ENCODE measurements at places on chromosomes 6 and 20. TPM values are rescaled to one million over a fixed set of nuclear protein-coding genes. Genes with fewer than 3 reads are reported as not detected.

The GINM1 gene
- 111 TPM for total RNA-seq

The PTCRA gene
- not detected for total RNA-seq

The MAPK13 gene
- total RNA-seq = 26.5 TPM

The ANGPT4 gene
- total RNA-seq = under 0.01 TPM

The TRIM31 gene
- not detected for total RNA-seq

The TTK gene
- 6.2 TPM for total RNA-seq

The KCNK17 gene
- not detected for total RNA-seq

The CAGE1 gene
- under 0.01 TPM for total RNA-seq

The C6orf52 gene
- 0.56 TPM for total RNA-seq

The C6orf163 gene
- 0.77 TPM for total RNA-seq

The ZNF831 gene
- not detected for total RNA-seq

The LAMA2 gene
- total RNA-seq = 64.3 TPM

The RAET1G gene
- not detected for total RNA-seq

The ZFP57 gene
- total RNA-seq = not detected

The NRN1 gene
- under 0.01 TPM for total RNA-seq

The PHF10 gene
- total RNA-seq = 25.1 TPM

The PPP1R3G gene
- 8.7 TPM for total RNA-seq

The DHX16 gene
- 52.0 TPM for total RNA-seq
